ENCODE measurements at places on chromosomes 11 and 22. TPM values are rescaled to one million over a fixed set of nuclear protein-coding genes. Genes with fewer than 3 reads are reported as not detected.
A peak's percentile ranks its signal among the peaks of the same experiment; 100 is the strongest.

DNA sequence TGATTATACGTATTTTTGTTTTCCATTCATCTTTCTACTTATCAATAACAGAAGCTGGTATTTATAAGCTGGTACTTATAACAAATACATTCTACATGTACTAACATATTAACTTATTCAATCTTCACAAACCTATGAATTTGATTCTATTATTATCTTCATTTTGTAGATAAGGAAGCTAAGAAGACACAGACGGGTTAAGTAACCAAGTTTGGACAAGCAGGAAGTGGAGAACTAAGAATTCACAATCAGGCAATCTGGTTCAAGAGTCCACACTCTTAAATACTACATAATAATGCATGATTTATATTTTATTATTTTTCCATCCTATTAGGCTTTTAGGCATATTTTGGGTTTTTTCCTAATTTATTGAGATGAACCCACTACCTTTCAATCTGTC is 25.0 kb downstream of the FCHSD2 start:
- H3K27me3 ChIP-seq: no peaks in the 10 kb centered on the region
- H3K27ac ChIP-seq: no peak overlapping the region

DNA sequence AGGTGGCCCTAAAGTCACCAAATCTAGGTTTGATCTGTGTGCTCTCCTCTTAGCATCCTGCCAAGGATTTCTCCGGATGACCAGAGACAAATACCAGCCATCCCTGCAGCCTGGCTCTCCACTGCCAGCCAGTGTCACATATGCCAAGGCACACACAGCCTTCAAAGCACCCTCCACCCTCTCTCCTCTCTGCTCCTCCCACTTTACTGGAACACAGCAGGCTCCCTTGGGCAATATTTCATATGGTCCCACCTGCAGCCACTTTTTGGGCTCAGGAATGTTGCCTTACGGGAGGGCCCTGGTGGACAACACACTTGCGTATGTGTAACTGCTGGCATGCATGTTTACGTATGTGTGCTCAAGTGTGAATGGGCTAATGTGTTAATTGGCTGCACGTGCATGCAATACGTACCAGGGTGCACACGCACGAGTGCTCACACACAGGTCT is 183.9 kb downstream of the CEP164 start:
- H3K27ac ChIP-seq: no peak overlapping the region
- no peak for DNase-seq
- peaks cover 13% of the 10 kb centered on the region for H3K27me3 ChIP-seq
- H3K36me3 ChIP-seq: no peaks in the 10 kb centered on the region
- H3K4me1 ChIP-seq: no peaks in the 10 kb centered on the region

The LPXN gene
- total RNA-seq: 3.7 TPM

GRCh38 chr22:49403102-49403501 is 424.6 kb downstream of the BRD1 start:
- H3K36me3 ChIP-seq: no peaks in the 10 kb centered on the region
- H3K4me1 ChIP-seq: peaks cover 6% of the 10 kb centered on the region
- H3K27me3 ChIP-seq: no peaks in the 10 kb centered on the region
- no peak overlapping the region for H3K4me3 ChIP-seq

DNA sequence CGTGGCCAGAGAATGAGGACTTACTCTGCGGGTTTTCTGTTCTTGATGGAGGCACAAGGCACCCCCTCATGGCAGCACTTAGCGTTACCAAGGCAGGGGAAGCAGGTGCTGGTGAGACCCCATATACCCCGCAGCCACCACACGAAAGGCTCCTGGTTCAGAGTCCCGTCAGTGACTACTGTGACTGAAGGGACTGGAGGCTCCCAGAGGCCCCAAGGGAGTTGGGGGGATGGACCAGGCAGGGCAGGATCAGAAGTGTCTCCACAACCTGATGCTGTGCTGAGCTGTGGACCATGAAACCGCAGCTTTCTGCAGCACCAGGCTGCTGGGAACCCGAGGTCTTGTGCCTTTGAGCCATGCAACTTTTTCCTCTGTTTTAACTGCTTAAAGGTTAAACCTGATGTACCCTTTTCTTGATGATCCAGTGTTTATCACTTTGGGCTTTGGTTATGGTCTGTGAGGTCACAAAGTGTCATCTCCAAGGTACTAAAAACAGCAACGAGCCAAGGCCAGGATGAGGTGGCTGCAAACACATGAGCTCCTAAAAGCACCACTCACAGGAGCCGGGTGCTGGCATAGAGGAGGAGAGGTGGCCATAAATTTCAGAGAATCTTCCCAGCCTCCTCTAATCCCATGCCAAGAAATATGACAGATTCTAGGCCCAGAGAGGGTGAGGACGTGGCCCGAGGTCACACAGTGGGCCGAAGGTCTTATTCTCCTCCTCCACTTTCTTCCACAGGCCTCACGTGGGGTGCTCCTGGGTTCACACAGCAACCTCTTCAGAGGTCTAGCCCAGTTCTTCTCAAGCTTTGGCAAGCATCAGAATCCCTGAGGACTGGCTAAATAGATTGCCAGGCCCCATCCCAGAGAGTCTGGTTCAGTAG is 4.2 kb upstream of the LRRC32 start:
- H3K4me1 ChIP-seq: peaks cover 11% of the 10 kb centered on the region
- H3K4me3 ChIP-seq: no peak overlapping the region

GRCh38 chr22:44256556-44257485 is 55.9 kb downstream of the SHISAL1 start:
- no peaks in the 10 kb centered on the region for H3K36me3 ChIP-seq
- DNase-seq: no peak
- peaks cover 14% of the 10 kb centered on the region for H3K27me3 ChIP-seq
- H3K27ac ChIP-seq: no peak overlapping the region

The PDGFD gene
- total RNA-seq: 2.1 TPM

GRCh38 chr11:113728814-113729213 is 22.7 kb upstream of the TMPRSS5 start:
- no peak overlapping the region for H3K27ac ChIP-seq
- H3K4me3 ChIP-seq: no peak overlapping the region
- no peak for DNase-seq
- H3K27me3 ChIP-seq: no peaks in the 10 kb centered on the region

- no peak for DNase-seq
- no peak overlapping the region for H3K27ac ChIP-seq
- no peak overlapping the region for H3K4me3 ChIP-seq
- no peaks in the 10 kb centered on the region for H3K36me3 ChIP-seq
- no peaks in the 10 kb centered on the region for H3K27me3 ChIP-seq
These were observed 435.7 kb upstream of the CADM1 start for GRCh38 chr11:115939731-115940421.

DNA sequence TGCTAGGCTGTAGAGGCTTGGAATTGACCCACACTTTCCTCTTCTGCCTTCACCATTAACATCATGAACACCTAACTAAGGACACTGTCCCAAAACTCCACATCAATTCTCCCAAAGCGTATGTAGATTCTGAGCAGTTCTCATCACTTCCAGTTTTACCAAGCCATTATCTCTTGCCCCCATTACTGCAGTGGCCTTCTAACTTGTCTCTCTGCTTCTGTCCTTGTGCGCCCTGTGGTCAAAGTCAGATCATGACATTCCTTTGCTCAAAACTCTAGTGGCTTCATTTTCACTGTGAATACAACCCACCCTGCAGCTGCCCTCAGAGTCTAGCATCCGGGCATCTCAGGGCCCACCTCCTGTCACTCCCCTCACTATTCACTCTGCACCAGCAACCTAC is 13.1 kb upstream of the TOP3B start:
- DNase-seq: no peak
- no peaks in the 10 kb centered on the region for H3K36me3 ChIP-seq
- H3K27me3 ChIP-seq: peaks cover 9% of the 10 kb centered on the region
- no peak overlapping the region for H3K4me3 ChIP-seq

DNA sequence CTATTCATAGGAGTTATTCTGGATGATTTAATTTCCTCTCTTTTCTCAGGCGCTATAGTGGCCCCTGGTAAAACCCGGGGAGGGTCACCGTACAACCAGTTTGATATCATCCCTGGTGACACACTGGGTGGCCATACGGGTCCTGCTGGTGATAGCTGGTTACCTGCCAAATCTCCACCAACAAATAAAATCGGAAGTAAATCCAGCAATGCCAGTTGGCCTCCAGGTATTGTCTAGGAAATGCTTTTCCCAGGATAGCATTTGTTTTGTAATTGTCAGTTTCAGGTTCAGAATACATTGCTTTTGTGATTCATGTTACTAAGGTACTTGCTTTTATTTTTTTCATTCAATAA is 35.6 kb upstream of the ADSL start:
- peaks cover 46% of the 10 kb centered on the region for H3K36me3 ChIP-seq
- H3K4me3 ChIP-seq: peak overlapping the region; percentile 37
- H3K27me3 ChIP-seq: no peaks in the 10 kb centered on the region
- H3K27ac ChIP-seq: peak overlapping the region; percentile 68

GRCh38 chr11:36507824-36508489 is 2.1 kb downstream of the TRAF6 start:
- H3K36me3 ChIP-seq: peaks cover 3% of the 10 kb centered on the region
- H3K4me1 ChIP-seq: peaks cover 11% of the 10 kb centered on the region
- no peak overlapping the region for H3K27ac ChIP-seq
- H3K4me3 ChIP-seq: peak overlapping the region; percentile 96

GRCh38 chr11:825366-826226 is 2.1 kb upstream of the CRACR2B start:
- peaks cover 34% of the 10 kb centered on the region for H3K4me1 ChIP-seq
- H3K4me3 ChIP-seq: no peak overlapping the region
- H3K27me3 ChIP-seq: no peaks in the 10 kb centered on the region
- no peaks in the 10 kb centered on the region for H3K36me3 ChIP-seq
- H3K27ac ChIP-seq: no peak overlapping the region

Measured in astrocyte (in vitro differentiated cells and primary cell).